ENCODE measurements at places on chromosomes 3 and 15. TPM values are rescaled to one million over a fixed set of nuclear protein-coding genes. Genes with fewer than 3 reads are reported as not detected.

DNA sequence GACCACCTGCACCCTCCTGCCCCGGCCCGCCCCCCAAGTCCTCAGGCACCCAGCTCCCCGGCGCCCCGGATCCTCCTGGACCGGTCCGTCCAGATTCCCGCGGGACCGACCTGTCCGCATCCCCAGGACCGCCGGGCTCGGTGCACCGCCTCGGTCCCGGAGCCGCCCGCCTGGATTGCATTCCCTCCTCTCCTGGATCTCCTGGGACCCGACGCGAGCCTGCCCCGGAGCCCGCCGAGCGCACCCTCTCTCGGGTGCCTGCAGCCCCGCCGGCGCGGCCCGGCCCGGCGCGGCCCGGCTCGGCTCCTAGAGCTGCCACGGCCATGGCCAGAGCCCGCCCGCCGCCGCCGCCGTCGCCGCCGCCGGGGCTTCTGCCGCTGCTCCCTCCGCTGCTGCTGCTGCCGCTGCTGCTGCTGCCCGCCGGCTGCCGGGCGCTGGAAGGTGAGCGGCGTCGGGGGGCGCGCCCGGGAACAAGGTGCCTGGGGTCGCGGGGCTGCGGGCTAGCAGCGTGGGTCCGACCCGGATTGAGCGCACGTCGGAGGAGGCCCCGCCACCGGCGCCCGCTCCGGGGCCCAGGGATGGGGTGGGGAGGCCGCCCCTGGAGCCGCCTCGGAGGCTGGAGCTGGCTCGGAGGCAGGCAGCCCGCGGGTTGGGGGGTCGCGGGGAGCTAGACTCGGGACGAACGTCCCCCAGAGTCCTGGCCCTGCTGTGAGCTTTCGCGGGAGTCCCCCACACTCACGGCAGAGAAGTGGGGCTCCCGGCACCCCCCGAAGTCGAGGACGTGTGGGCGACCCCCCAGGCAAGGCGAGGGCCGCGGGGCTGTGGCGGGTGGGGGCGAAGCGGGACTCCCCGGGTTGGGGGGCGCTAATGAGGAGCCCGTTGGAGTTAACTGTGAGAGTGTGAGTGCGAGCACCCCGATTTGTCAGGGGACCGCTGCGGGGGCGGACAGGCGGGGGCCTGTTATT, 610 bp downstream of the EPHB3 start:
- peaks cover 38% of the 10 kb centered on the region for H3K27me3 ChIP-seq
- peak; percentile 56 for DNase-seq
- peak overlapping the region; percentile 53 for H3K4me3 ChIP-seq
- H3K4me1 ChIP-seq, result peaks cover 52% of the 10 kb centered on the region
- H3K36me3 ChIP-seq, result no peaks in the 10 kb centered on the region
- no peak overlapping the region for H3K27ac ChIP-seq

GRCh38 chr15:28943146-28943545, 57.4 kb downstream of the APBA2 start:
- peaks cover 92% of the 10 kb centered on the region for H3K4me1 ChIP-seq
- H3K36me3 ChIP-seq, result peaks cover 14% of the 10 kb centered on the region
- no peak for DNase-seq
- H3K27ac ChIP-seq, result no peak overlapping the region

GRCh38 chr3:94593526-94594150, 530.8 kb downstream of the NSUN3 start:
- DNase-seq, result no peak
- no peaks in the 10 kb centered on the region for H3K27me3 ChIP-seq
- no peak overlapping the region for H3K27ac ChIP-seq
- no peak overlapping the region for H3K4me3 ChIP-seq
- no peaks in the 10 kb centered on the region for H3K36me3 ChIP-seq

DNA sequence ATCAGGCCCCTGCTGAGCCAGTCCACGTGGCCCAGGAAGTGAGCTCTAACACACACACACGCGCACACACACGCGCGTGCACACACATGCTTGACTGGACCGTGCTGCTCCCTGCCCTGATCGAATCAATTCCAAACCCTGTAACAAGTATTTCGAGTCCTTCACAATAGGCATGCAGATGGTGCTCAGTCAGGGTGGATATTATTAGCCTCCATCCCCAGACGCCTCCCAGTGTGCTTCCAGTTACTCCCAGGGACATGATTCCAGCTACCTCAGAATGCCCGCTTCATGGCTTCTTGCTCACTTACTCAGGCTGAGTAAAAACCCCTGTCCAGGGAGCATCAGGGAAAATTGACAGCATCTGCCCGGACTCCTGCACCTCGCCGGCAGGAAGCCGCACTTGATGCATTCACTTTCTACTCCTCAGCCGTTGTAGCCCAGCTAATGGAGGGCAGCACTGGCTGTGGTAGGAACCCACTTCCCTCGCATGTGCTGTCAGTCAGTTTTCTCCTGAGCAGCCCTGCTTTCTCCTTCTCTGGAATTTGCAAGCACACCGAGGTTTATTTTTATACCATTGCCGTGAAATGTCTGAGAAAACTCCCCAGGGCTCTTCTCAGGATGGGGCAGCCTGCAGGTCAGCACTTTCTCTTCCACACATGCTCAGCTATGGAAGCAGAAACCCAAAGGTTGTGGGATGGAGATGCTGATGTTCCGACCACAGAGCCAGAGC, 126.1 kb upstream of the ABHD17C start:
- no peak for DNase-seq
- peaks cover 13% of the 10 kb centered on the region for H3K27me3 ChIP-seq
- no peak overlapping the region for H3K4me3 ChIP-seq
- H3K36me3 ChIP-seq, result no peaks in the 10 kb centered on the region

GRCh38 chr3:63450634-63451363, 172.7 kb downstream of the SYNPR start:
- no peaks in the 10 kb centered on the region for H3K27me3 ChIP-seq
- H3K36me3 ChIP-seq, result no peaks in the 10 kb centered on the region
- H3K4me3 ChIP-seq, result no peak overlapping the region
- DNase-seq, result no peak
- no peak overlapping the region for H3K27ac ChIP-seq

DNA sequence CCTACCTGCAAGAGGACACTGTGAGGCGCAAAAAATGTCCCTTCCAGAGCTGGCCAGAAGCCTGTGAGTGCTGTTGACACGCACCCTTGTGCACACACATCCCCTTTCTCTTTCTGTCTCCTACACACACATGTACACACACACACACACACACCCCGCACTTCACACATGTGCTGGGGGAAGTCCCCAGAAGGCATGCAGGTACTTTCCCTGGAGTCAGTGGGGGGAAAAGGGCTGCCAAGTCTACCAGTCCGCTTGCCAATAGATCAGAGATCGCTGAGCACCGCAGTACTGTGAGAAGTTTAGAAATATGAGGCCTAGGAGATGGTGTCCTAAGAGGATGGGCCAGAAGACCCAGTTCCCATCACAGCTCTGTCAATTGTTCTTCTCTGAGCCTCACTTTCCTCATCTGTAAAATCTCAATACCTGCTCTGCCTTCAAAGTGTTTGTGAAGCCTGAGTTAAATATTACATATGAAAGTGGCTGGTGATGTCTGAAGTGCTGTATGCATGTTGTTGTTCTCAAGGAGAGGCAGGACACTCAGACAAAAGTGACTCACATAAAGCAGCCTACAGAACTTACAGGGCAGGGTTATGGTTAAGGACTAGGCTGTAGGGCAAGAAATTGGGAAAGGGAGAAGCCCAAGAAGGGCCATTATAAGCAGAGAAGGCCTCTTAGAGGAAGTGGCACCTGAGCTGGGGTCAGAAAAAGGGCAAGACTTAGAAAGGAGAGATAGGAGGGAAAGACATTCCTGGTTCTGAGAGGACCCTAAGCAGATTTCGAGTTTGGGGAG, 6.8 kb downstream of the IL17RE start:
- peaks cover 20% of the 10 kb centered on the region for H3K4me1 ChIP-seq
- H3K4me3 ChIP-seq, result no peak overlapping the region
- H3K36me3 ChIP-seq, result no peaks in the 10 kb centered on the region
- no peaks in the 10 kb centered on the region for H3K27me3 ChIP-seq
- DNase-seq, result no peak

GRCh38 chr3:129336093-129336706, 57.5 kb downstream of the HMCES start:
- H3K27ac ChIP-seq, result no peak overlapping the region
- H3K4me3 ChIP-seq, result no peak overlapping the region
- DNase-seq, result no peak
- H3K4me1 ChIP-seq, result no peaks in the 10 kb centered on the region
- H3K36me3 ChIP-seq, result no peaks in the 10 kb centered on the region

- no peak within 1 kb of the TSS for H3K4me3 ChIP-seq
- no peak for DNase-seq
- no peaks in the 10 kb centered on the region for H3K4me1 ChIP-seq
Measured at GRCh38 chr3:26622621-26623418, at the start of gene LRRC3B. TSS of gene LRRC3B (plus strand) at chr3:26622772. CDS start at chr3:26709673, 86,901 bp downstream.

DNA sequence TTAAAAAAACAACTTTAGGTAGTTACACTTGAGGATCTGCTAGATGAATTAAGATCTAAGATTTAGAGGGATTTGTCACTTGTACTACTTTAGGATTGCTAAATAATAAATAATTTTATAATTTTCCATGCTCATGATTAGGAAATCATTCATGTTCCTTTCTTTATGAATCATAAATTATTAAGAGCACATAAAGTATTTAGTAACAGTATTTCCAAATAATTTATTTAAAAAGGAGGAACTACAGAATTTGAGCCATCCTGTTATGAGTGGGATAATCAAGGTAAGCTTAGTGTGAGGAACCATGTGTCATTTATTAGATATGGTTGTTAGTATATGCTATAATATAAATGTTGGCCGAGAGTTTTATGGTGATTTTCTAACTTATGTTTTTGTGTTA, 37.5 kb upstream of the C3orf38 start:
- no peak overlapping the region for H3K27ac ChIP-seq
- no peaks in the 10 kb centered on the region for H3K4me1 ChIP-seq
- no peak overlapping the region for H3K4me3 ChIP-seq
- DNase-seq, result no peak

- H3K4me1 ChIP-seq, result no peaks in the 10 kb centered on the region
- peaks cover 54% of the 10 kb centered on the region for H3K27me3 ChIP-seq
- H3K4me3 ChIP-seq, result no peak overlapping the region
- no peak for DNase-seq
Measured at GRCh38 chr15:73370151-73370550, 1.4 kb upstream of the HCN4 start.

GRCh38 chr3:95462161-95462560, 1352.2 kb upstream of the EPHA6 start:
- no peaks in the 10 kb centered on the region for H3K4me1 ChIP-seq
- H3K4me3 ChIP-seq, result no peak overlapping the region
- no peaks in the 10 kb centered on the region for H3K36me3 ChIP-seq
- H3K27me3 ChIP-seq, result no peaks in the 10 kb centered on the region

- no peak overlapping the region for H3K4me3 ChIP-seq
- no peak for DNase-seq
- no peaks in the 10 kb centered on the region for H3K4me1 ChIP-seq
- H3K36me3 ChIP-seq, result no peaks in the 10 kb centered on the region
Measured at GRCh38 chr3:21618695-21619094, 132.3 kb downstream of the ZNF385D start.

DNA sequence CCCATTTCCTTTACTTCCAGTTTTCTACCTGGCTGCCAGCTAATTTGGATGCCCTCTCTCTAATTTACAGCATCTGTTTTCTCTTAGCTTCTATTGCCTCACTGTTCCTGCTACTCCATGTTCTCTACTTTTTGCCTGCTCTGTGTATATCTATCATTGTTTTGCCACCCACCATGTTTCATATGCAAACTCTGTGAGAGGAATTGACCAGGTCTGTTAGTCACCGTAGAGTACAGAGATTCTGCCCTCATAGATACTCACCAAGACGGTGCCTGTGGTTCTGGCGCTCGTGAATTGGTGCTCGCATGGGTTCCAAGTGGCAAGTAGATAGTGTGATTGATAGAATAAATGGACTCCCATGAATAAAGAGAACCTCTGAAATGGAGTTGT, 288.8 kb downstream of the CNTN6 start:
- H3K27me3 ChIP-seq, result no peaks in the 10 kb centered on the region
- no peaks in the 10 kb centered on the region for H3K4me1 ChIP-seq
- H3K4me3 ChIP-seq, result no peak overlapping the region
- no peak overlapping the region for H3K27ac ChIP-seq
- no peak for DNase-seq

DNA sequence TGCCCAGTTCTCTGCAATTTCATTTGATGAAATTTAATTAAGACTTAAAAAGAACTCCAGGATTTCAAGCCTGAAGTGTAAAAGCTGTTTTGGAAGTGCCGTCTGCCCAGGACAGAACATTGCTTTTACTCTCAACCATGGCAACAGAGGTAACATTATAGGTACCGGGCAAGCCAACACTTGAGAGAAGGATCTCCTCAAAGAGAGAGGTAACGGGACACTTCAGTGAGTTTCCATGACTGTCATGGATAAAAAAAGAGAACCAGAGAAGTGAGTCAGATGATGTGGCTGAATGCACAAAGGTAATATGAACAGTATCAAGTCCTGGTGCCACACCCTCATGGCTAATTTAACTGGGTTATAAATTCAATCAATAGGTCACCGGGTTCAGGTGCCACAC, 130.2 kb upstream of the LMOD3 start:
- no peak for DNase-seq
- no peak overlapping the region for H3K4me3 ChIP-seq
- no peak overlapping the region for H3K27ac ChIP-seq
- H3K4me1 ChIP-seq, result no peaks in the 10 kb centered on the region
- H3K27me3 ChIP-seq, result no peaks in the 10 kb centered on the region

DNA sequence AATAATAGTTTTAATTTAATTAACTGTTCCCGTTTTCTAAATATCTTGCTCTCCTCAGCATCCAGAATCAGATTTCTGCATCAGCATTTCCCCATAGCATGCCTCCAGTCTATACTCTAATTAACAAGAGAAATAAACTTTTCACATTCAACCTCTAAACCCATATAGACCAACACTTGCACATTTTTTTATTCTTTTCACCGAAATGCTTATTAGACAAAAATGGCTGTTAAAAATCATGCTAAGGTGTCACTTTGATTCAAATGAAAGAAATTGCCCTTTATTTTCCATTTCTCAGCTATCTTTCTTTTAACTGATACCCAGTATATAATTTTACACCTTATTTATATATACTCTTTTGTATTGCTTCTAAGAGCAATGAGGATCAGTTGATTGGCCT, 1107.1 kb upstream of the EPHA6 start:
- H3K4me3 ChIP-seq, result no peak overlapping the region
- no peak overlapping the region for H3K27ac ChIP-seq
- no peaks in the 10 kb centered on the region for H3K4me1 ChIP-seq
- H3K27me3 ChIP-seq, result no peaks in the 10 kb centered on the region

DNA sequence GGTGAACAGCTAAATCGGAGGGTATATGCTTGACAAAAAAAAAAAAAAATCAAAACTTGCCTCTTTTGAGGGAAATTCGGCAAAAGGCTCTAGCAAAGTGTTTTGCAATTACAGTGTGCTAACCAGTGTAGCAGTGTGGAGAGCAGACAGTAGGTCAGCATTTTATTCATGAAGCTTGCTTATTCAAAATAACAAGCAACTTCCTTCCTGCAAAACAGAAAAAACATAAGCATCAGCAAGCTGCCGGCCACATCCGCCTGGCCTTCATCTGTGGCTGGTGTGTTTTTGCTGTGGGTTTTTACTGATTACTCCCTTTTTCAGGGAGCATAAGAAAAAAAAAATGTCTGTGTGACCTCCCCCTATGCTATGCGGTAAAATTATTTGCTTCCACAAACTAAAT, 434.1 kb downstream of the OCA2 start:
- no peak overlapping the region for H3K4me3 ChIP-seq
- H3K27ac ChIP-seq, result no peak overlapping the region
- H3K4me1 ChIP-seq, result no peaks in the 10 kb centered on the region
- no peaks in the 10 kb centered on the region for H3K27me3 ChIP-seq
- no peak for DNase-seq
- H3K36me3 ChIP-seq, result no peaks in the 10 kb centered on the region

GRCh38 chr15:31814082-31814481, 216.2 kb upstream of the CHRNA7 start:
- no peaks in the 10 kb centered on the region for H3K4me1 ChIP-seq
- no peak overlapping the region for H3K4me3 ChIP-seq

The CDCP1 gene
- 1.7 TPM for total RNA-seq

The CTSH gene
- total RNA-seq, result 11.1 TPM

The P3H2 gene
- total RNA-seq, result not detected

The MESP1 gene
- 0.22 TPM for total RNA-seq

The BUB1B gene
- 2.4 TPM for total RNA-seq

The TMEM212 gene
- not detected for total RNA-seq

The RASGRF1 gene
- total RNA-seq, result not detected
